Stimulated activated CD4-positive, alpha-beta T cell treated with anti-CD3 and anti-CD28 coated beads, Interleukin-1b, Interleukin-23, amount 100 ng/mL, for 24 hours (primary cell): ENCODE measurements at places on chromosomes 6 and 20.

GRCh38 chr6:37987018-37987417 is 167.5 kb downstream of the ZFAND3 start:
- DNase-seq, result peak; percentile 25

GRCh38 chr6:28683945-28684538 is 158.4 kb downstream of the GPX5 start:
- DNase-seq, result no peak

- DNase-seq, result no peak
These were observed 83.8 kb upstream of the FAM184A start for GRCh38 chr6:119162134-119162775.

- no peak for DNase-seq
These were observed 86.8 kb downstream of the CBLN4 start for GRCh38 chr20:55918471-55918870.
